ENCODE measurements at places on chromosomes 7 and 10.

GRCh38 chr10:13560597-13560996 lies 26.2 kb upstream of the PRPF18 start:
- DNase-seq, result no peak

- DNase-seq, result no peak
Observed at GRCh38 chr7:72023926-72024325, 388.2 kb downstream of the CALN1 start.

DNA sequence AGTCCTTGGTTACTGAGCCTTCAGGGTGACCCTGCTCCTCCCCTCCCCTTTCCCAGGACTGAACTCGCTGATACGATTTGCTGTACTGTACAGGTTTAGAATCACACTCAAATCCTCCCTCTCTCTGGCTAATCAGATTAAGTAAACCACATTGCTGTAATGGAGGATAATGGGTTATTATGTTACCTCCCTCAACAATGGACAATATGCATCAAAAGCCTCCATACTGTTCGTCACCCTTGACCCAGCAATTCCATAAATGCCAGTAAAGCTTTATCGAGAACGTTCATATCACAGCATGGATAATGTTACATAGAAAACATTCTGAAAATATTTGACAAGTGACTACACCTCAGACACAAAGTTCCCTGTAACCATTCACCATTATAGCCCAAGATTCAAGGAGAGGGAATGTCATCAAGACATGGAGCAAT lies 61.7 kb downstream of the FAM107B start:
- DNase-seq, result no peak

- no peak for DNase-seq
Observed at GRCh38 chr7:156840134-156840533, 52.8 kb downstream of the LMBR1 start.

- DNase-seq, result no peak
Observed at GRCh38 chr7:150367677-150368095, 936 bp upstream of the REPIN1 start.

GRCh38 chr7:13282377-13282980 lies 595.0 kb downstream of the ARL4A start:
- no peak for DNase-seq

DNA sequence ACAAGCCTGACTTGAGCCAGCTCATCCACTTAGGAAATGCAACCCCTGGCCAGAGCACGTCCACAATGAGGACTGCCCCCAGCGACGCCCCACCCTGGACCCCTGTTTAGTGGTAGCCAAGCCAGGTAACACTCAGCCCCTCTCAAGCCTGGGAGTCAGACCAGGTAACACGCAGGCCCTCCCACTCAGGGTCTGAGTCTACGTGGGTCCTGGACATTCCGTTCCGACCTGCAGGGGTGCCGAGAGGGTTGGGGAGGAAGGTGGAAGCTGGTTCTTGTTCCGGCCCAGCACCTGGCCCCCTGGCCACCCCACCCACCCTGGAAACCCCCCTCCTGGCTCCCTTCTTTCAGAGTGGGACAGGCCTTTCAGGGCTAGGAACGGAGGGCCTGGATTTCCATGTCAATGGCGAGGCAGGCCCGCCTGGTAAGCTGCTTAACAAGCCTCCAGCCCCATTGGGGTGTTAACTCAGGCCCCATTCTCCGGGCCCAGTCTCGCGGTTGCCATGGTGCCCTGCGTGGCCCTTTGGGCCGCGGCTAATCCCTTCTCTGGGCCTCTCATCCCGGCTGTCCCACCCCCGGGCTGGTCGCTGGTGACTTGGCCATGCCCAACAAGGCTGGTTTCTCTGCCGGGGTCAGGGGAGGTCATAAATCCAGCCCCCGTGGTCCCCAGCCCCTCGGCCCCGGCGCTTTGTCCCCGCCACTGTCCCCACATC lies 19.7 kb upstream of the LFNG start:
- DNase-seq, result no peak

DNA sequence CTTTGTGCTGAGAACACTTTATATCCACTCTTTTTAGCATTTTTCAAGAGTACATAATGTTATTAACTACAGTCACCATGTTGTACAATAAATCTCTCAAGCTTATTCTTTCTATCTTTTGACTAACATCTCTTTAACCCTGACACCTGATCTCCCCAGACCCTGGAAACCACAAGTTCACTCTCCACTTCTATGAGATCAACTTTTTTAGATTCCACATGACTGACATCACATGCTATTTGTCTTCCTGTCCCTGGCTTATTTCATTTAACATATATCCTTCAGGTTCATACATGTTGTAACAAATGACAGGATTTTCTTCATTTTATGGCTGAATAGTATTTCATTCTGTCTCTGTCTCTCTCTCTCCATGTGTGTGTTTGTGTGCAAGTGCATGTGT lies 15.5 kb downstream of the SLC13A1 start:
- DNase-seq, result no peak

DNA sequence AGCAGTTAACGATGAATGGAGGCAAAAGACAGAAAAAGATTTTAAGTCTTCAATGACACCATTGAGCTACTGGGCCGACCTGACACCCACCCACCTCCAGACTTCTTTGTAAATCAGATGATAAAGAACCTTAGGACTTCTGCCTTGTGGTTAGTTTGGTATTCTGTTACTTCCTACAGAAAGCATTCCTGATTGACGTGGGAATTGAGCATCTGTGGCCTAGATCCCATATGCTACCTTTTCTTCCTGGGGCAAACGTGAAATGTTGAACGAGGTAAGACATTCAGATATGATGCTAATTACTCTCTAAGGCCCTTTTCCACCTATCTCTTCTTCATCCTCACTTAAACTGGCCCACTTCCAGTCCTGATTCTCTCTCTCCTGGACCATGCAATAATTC lies 10.2 kb downstream of the PRLHR start:
- no peak for DNase-seq

DNA sequence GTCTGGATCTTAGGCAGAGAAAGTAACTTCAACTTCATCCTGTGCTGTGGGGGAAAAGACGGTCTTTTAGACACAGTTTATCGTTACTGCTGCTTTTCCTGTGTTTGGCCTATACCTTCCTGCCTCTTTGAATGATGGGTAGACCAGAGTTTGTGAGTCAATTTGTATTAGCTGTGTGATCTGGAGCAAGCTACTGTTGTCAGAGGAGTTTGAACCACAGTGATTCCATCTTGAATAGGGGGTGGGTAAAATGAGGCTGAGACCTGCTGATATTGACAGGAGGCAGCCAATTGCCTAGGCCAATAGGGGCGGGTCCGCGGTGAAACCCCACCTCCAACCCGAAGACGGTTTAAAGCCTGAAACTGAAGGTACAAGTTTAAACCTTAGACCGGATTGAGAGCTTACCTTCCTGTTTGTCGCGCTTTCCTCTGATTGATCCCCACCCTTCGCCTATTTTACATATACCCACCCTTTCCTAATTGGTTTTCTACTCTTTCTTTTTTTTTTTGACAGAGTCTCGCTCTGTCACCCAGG lies 35.8 kb upstream of the EIF4H start:
- no peak for DNase-seq

DNA sequence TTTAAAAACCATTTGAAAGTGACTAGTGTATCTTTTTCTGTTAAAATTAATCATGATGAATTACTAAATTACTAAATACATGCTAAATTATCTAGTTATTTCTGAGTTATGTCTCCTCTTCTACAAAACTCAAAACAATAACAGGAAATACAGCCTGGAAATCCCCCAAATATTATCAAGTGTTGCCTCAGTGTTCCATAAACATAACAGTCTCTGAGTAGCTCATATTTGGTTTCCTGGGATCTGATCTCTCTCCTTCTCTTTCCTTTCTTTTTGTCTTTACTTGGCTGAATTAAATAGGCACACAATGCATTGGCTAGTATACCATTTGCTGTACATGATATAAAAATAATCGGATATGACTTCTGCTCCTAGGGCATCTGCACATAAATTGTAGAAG lies 277.6 kb upstream of the IGFBP3 start:
- no peak for DNase-seq

DNA sequence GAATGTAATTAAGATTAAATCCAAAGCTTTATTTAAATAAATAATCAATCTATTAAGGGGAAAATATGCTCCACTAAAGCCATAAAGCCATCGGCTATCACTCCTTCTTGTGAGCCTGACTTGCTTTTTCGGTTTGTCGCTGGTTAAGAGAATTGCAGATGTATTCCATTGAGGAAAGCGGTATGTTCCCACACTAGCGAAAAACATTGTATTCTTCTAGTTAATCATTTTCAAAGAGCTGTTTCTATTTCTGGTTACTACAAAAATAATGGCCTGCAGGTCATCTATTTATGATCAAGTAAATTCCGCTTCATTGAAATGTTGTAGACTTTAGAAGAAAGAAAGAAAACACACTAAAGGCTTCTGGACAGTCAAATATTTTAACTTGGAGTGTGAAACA lies 173.4 kb downstream of the CACNB2 start:
- DNase-seq, result no peak

DNA sequence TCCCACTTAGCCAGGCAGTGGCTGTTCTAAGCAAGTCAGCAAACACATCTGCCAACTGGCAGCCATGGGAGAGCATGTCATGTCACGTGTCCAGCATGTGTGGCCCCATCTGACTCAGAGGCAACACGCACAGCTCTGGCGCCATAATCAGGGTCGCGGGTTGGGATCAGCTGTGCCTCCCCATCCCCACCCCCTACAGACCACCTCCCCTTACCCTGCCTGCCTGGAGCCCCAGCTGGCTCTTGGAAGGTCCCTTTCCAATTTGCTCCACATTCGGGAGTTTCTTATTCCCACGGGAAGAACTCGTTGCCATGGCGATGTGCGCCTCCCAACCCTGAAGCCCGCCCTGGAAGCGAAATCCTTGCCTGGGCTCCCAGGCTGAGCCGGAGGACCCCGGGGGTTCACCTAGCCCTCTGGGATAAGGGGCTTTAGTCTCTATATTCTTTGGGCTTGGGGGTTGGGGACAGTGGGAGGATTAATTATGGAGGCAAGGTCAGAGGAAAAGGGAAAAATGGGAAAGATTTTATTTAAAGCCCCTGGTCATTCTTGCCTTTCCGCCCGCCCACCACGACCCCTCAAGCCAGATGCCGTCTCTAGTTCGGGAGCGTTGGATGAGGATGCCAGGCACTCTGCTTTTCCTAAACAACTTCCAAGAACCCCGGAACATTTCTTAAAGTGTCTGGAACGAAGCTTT lies 283.7 kb downstream of the ZEB1 start:
- DNase-seq, result no peak

DNA sequence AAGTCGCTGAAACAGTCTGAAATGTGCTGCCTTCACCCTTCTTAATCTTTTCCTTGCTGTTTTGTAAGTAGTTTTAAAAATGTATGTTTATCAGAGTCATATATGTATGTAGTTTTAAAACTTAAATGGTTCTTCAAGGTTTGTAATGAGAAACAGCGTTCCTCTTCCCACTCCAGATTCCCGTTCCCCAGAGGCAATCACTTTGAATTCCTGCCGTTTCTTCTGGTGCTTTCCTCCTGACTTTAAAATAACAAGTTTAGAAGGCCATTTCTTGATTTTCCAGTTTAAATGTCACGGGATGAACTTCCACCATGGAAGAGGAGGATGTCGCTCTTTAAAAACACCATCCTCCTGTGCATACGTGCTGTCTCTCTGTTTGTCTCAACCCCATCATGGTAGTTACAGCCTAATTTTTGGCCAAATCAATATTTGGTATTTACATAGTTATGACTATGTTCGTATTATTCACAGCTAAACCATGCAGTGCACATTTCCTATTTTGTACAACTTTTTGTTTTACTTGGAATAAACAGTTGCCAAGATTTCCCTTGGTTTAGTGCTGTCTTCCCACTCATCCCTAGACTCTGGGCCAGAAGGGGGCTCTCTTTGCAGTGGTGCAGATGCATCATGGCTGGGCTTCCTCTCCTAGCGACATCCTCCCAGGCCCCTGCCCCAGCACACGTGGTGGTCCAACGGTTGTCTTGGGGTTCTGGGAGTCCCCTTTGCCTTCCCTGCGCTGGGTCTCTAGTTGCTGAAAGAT lies 151.4 kb downstream of the PTPN20 start:
- no peak for DNase-seq

DNA sequence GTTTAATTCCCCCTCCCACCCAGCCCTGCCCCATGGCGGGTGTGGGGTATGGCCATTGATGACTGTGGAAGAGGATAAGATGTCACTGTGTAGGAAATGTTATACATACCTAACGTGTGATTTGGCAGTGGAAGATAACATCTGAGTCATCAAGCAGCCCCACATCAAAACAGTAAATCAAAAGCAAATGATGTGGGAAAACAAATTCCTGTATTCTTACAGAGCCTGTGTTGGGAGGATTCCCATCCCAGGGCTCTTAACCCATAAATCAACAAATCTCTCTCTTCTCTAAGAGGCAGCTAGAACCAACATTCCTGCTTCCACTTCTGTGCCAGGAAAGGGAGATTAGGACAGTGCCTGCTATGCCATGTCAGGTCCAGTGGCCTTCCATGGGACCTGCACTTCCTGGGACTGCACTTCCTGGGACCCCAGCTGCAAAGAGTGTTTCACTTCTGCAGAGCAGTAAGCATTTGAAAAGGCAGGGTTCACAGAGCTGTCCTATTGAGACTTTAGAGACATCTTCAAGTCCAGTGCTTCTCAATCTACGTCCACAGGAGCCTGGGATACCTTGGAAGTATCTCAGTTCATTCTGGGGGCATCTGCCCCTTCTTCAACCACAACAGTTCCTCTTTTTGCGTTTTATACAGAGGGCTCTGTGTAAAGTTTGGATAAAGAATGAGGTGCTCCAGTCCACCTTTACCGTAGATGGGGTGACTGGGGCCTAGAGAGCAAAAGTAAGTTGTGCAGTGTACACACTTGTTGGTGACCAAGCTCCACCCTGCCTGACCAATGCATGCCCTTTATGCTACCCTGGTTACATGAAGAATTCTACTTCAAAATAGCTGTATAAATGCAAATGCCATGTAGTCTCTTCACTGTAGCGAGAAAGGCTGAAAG lies 45.7 kb downstream of the ATXN7L1 start:
- no peak for DNase-seq

DNA sequence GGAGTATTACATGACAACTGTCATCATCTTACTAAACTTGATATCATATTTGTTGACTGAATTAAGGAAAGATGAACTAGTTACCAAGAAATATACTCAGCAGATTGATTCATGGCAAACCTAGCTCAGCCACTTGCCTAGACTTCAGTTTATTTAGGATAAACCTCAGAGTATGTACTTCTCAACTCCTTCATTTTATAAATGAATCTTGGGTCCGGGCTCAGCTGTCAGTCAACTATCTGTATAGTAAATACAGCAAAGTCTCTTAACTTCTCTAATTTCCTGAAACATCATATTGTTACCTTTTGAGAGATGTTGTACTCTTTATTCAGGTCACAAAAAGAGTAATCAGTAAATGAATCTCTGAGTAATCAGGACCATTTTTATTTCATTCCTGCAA lies 211.0 kb upstream of the KLF14 start:
- no peak for DNase-seq

DNA sequence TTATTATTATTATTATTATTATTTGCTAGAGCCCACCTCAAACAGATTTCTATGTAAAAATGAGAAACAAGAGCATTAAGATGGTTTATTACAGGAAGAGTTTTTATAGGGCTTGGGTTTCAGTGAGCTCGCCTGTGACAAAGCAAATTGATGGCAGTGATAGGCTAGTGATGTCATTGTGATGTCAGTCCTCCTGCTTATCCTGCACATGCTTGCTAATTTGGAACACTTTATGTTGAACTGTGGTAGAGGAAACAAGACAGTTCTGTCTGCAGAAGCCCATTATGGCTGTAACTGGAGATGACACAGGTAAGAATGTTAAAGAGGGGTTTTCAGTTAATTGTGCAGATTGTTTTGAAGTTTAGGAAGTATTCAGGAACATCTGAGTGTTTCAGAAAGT lies 68.3 kb downstream of the CREM start:
- peak; percentile 72 for DNase-seq
